ENCODE measurements at places on chromosomes 16 and 17. TPM values are rescaled to one million over a fixed set of nuclear protein-coding genes. Genes with fewer than 3 reads are reported as not detected.

Gene NDUFB10
- total RNA-seq = 290 TPM

Gene GCSH
- total RNA-seq = 61.9 TPM

Gene KRT9
- total RNA-seq = not detected

Gene RILP
- total RNA-seq = 8.8 TPM

DNA sequence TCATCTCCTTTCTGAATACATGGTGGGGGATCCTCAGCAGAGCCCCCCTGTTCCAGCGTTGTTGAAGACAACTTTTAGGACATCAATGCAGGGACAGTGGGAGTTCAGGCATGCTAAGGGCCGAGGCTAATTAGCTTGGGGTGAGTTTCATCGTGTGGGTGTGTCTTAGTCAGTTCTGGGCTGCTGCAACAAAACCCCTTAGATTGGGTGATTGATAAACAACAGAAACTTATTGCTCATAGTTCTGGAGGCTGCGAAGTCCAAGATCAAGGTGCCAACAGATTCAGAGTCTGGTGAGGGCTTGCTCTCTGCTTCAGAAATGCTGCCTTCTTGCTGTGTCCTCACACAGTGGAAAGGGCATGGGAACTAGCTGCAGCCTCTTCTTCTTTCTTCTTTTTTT is 214.0 kb downstream of the NTN1 start:
- DNase-seq = no peak

- no peak for DNase-seq
Observed at GRCh38 chr17:19332371-19333131, 30.0 kb downstream of the B9D1 start.

DNA sequence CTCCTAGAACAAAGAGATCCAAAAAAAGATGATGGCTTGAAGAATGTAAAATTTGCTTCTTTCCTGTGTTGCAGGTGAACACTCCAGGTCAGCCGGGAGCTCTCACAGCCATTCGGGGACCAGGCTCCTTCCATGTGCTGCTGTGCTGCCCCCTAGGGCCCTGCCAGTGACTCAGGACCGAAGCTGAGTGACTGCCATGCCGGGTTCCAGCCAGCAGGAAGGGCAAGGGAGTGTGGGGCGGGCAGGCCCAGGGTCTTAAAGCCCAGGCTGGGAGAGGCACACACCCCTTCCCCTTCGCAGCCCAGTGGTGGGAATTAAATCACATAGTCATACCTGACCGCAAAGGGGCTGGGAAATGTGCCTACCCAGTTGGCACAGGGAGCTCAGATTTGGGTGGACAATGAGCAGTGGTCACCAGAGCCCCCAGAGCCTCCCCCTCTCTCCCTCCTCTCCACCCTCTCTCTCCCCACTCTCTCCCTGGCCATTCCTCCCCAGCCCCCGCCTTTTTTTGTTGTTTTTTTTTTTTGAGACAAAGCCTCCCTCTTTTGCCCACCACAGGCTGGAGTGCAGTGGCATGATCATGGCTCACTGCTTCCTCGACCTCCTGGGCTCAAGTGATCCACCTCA is 11.5 kb downstream of the EPOP start:
- peak; percentile 15 for DNase-seq

- DNase-seq = peak; percentile 35
Observed at GRCh38 chr17:55540414-55541091, 29.3 kb upstream of the SMIM36 start.

DNA sequence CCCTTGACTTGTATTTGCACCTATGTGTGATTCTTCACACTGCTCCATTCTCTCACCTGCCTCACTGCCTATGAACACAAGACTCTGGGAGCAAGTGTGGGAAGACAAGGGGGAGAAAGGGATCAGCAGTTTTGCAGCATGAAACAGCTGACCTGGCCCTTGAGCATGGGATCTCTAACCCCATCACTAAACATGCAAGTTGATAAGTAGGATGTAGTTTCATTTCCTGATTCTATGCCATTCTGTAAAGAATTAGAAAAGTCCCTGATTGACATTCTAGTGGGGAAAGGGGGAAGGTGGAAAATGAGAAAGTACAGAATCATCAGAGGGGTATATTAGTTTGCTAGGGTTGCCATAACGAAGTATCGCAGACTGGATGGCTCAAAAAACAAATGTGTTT is 25.3 kb upstream of the MYOCD start:
- DNase-seq = no peak

DNA sequence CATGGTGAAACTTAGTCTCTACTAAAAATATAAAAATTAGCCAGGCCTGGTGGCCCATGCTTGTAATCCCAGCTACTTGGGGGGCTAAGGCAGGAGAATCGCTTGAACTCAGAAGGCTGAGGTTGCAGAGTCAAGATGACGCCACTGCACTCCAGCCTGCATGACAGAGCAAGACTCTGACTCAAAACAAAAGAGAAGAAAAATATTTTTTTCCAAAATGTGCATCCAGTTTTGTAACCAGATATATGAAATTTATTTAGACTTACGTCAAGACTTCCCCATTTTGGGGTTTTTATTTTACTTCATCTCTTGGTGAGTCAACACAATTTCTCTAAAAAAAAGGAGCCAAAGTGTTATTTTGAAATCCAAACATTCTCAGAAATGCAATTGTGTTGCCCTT is 5.5 kb upstream of the TM4SF5 start:
- no peak for DNase-seq

- DNase-seq = peak; percentile 15
Observed at GRCh38 chr17:58330997-58331814, 2.6 kb upstream of the TSPOAP1 start.

DNA sequence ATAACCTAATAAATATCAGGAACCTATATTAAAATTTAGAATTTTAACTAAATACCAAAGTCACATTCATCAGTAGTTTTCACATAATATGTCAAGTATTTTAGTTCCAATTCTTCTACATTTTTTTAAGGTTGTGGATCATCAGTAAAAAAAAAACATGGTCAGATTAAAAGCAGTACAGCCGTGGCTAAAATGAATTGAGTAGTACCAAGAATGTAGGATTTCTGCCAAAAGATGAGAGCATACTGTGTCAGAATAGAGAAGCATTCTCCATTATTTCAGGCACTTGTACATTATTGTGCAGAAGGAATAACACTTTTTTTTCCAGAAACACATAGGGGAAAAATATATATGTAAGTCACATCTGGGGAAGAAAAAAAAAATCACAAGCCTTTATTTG is 1176.1 kb downstream of the CDH11 start:
- no peak for DNase-seq

GRCh38 chr16:52709306-52709705 is 162.4 kb upstream of the TOX3 start:
- no peak for DNase-seq

DNA sequence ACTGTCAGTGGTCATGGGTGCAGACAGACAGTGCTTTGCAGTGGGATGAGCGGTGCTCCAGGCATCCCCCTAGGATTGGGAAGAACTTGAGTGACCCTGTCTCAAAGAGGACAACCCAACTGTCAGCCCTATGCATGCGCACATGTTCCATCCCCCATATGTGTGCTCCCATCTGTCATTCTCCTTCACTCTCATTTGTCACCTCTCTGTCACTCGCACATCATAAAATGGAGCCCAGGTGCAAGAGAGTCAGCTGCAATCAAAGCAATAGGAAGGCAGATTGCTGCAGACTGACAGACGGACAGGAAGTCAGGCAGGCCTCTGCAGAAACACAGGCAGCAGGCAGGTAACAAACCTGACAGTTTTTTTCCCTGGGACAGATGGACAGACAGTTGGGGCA is 101.8 kb upstream of the CCL1 start:
- DNase-seq = no peak

- no peak for DNase-seq
Observed at GRCh38 chr17:28113269-28113668, 70.8 kb downstream of the NLK start.

All from RPMI7951 (cell line).